Midbrain (tissue), 1 donor: ENCODE measurements at places on chromosomes 1 and 21.

DNA sequence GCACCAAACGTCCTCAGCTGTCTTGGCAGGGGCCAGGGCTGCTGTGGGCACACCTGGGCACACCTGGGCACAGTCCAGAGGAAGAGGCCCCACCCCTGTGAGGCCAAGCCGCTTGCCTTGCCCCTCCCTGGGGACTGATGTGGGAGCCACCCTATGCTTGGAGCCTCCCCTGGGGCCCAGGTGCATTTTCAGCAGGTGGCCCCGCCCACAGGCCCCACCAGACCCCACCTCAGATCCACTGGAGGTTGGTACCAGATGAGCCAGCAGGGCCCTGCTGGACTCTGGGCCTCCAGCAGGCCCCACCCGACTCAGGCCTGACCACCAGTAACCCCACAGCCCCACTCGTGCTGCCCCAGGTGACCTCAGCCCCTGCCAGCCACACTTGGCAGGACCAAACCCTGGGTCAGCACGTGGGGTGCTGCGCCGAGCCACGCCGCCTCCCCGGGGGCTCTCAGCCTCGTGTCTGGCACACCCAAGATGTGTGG is 8.8 kb downstream of the SLC19A1 start:
- DNase-seq, result no peak

- DNase-seq, result no peak
Observed at GRCh38 chr1:76048219-76048618, 26.3 kb upstream of the ST6GALNAC3 start.

GRCh38 chr1:203381151-203381751 is 30.3 kb upstream of the FMOD start:
- DNase-seq, result no peak

GRCh38 chr1:72481420-72481970 is 199.2 kb upstream of the NEGR1 start:
- no peak for DNase-seq

GRCh38 chr21:35827004-35827403 is 233.3 kb downstream of the SETD4 start:
- no peak for DNase-seq

GRCh38 chr1:167763525-167764220 is 41.9 kb downstream of the MPZL1 start:
- peak; percentile 76 for DNase-seq

DNA sequence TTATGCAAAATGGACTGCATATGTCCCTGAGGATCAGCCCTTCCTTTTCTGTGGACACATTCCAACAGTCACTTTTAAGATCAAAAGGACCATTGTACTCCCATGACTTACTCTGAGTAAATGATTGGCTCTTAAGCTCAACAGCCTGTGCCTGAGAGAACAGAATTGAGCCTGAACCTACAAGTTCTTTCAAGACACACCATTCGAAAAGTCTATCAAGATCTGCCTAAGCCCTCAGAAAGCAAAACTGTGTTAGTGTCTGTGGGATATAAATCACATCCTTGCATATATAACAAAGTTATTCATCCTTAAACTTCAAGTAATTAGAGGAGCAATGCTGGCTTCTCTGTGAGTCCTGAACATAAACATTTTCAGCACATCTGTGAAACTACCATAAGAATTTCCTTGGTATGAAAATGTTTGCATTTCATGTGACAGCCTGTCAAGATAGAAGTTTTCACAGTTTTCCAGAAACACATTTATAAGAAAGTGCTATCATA is 41.6 kb downstream of the PCNX2 start:
- DNase-seq, result no peak

- no peak for DNase-seq
Observed at GRCh38 chr21:44924606-44925377, 4.1 kb upstream of the ITGB2 start.

DNA sequence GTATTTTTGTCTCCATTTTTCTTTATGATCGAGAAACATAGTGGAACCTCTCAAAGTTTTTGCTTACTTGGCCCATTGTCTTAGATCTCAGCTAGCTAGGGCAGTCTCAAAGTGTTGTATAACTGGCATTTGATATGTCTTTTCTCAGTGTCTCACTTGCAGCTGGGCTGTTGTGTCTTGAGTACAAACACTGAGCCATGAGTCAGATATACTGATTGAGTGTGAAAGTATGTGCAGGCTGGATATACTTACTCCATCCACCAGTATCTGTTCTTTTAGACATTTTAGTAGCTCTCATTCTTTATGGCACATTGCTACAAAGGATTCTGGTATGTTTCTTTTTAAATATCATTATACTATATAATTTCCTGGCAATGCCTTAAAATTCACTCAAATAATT is 14.3 kb upstream of the GPR52 start:
- no peak for DNase-seq

GRCh38 chr1:55118651-55119329 is 79.4 kb downstream of the PCSK9 start:
- DNase-seq, result no peak

GRCh38 chr21:14245711-14246110 is 29.8 kb downstream of the RBM11 start:
- no peak for DNase-seq

DNA sequence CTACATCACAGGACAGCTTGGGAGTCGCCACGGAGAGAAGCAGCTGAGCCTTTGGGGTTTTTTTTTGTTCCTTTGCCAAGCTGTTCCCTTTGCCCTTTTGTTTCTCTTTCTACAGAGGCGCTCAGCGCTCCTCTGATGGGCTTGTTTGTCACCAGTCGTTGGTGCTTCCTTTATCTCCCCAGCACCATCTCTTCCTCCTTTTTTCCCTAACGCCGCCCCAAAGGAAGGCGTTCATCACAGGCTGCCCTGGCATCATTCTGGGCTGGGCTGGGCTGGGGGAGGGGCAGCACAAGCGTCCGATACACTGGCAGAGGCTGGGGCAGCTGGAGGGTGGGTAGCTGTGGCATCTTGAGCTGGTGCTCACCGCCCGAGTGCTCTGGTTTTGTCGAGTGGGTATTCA is 10.5 kb downstream of the IGSF21 start:
- peak; percentile 48 for DNase-seq

- DNase-seq, result no peak
Observed at GRCh38 chr1:206495011-206495461, 12.3 kb upstream of the RASSF5 start.

GRCh38 chr1:77412069-77412819 is 130.4 kb downstream of the AK5 start:
- no peak for DNase-seq

DNA sequence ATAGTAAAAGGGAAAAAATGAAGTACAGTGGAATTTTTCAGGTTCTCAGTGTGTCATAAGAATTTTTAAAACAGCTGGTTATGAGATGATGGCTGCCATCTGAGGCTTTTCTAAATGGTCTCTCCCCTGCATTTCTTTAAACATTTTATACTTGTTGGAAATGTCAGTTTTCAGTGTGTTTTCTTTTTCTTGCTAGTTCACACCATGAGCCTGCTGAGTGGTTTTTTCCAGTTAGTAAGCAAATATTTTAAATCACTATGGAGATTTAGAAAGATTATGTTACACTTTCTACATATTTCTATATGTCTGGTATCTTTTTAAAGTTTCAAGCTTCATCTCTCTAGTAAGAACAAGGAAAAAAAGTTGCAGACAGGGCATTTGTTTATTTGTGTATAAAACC is 9.6 kb downstream of the RBM15 start:
- DNase-seq, result no peak

GRCh38 chr1:15116966-15117365 is 36.6 kb upstream of the TMEM51 start:
- DNase-seq, result no peak

DNA sequence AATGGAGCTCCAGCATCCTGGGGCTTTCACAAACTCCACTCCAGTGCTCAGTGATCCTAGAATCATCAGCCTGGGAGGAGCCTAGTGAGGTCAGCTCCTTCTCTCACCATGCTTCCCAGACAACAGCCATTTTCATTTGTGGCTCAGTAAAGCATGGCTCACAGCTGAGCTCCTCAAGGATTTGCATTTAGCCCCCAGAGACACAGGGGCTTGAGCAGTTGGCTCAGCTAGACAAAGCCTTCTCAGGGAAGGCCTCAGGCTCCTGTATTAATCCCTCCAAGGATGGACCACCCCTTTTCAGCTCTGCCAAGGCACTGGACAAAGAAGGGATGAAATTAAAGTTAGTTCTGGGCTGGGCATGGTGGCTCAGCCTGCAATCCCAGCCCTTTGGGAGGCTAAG is 39.5 kb downstream of the ERI3 start:
- DNase-seq, result no peak

GRCh38 chr1:108877348-108878159 is 769 bp downstream of the GPSM2 start:
- peak; percentile 65 for DNase-seq

GRCh38 chr1:57770772-57771171 is 346.9 kb upstream of the DAB1 start:
- DNase-seq, result no peak

DNA sequence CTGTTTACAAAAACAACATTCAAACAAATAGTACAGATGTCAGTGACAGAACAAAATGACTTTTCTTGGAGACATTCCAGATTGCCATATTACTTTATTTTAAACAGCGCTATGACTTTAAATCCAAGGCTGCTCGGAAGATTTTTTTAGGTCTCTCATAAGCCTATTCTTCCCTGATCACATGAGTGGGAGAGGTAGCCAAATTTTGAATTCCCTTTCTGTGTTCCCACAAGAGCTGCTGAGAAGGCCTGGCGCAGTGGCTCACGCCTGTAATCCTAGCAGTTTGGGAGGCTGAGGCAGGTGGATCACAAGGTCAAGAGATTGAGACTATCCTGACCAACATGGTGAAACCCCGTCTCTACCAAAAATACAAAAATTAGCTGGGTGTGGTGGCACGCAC is 53.7 kb downstream of the SLC35A3 start:
- DNase-seq, result no peak

GRCh38 chr1:214208460-214208859 is 72.5 kb upstream of the SMYD2 start:
- no peak for DNase-seq

GRCh38 chr1:12600880-12601633 is 17.0 kb downstream of the DHRS3 start:
- DNase-seq, result peak; percentile 11

GRCh38 chr1:116006486-116006964 is 30.2 kb downstream of the SLC22A15 start:
- DNase-seq, result no peak

GRCh38 chr1:220045356-220046051 is 801 bp downstream of the EPRS1 start:
- no peak for DNase-seq

- no peak for DNase-seq
Observed at GRCh38 chr1:165580931-165581871, 37.4 kb downstream of the LRRC52 start.
